Cerebellar nuclear complex (tissue), 1 donor: ENCODE measurements at places on chromosomes 5 and 9.

- DNase-seq, result no peak
Measured at GRCh38 chr9:135670721-135671590, 7.8 kb downstream of the LCN9 start.

- no peak for DNase-seq
Measured at GRCh38 chr5:1916041-1917001, 33.6 kb upstream of the IRX4 start.

GRCh38 chr5:126884269-126884819, 107.4 kb downstream of the LMNB1 start:
- no peak for DNase-seq

DNA sequence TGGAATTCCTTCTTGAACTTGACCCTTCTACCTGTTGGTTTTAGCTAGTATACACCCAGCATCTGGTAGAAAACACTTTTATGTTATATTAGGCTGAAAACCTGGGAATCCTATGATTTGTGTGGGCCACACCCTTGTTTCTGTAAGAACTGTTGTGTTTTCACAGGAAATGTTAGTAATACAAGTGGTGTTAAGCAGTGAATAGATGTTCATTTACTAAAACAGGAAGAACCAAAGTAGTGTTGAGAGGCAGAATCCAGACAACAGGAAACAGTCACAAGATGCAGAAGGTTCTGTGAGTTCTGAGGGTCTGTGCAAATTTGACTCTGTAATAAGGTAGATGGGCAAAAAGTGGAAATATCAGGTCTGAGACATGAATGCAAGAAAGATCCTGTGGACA, 73.0 kb upstream of the RAI14 start:
- no peak for DNase-seq

DNA sequence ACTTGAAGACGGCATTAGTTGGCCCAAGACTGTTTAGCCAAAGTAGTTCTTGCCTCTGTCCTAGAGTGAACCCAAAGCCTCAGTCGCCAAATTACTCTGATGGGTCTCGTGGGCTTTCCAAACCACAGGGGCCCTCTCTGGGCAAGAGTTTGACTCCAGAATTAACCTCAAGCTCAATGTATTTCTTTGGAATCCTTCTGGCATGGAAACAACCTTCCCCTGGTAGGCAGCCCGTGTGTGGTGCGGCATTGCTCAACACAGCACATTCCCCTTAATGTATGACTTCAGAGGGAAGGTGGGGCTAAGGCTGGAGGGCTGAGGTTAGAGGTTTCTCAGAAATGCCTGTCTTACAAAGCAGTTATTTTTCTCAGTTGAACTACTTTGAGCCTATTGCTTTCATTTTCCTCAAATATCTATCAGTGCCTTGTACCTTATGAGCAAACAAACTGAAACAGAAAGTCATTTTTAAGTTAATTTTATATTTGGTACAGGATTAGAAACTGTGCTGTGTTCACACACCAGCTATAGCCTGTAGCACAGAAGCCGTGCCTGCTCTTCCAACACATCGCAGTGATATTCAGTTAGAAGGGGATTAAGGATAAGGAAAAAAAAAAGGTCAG, 123.9 kb upstream of the HAPLN1 start:
- DNase-seq, result no peak

GRCh38 chr5:175889910-175890684, 18.7 kb downstream of the CPLX2 start:
- DNase-seq, result no peak

GRCh38 chr5:14545308-14545707, 36.3 kb upstream of the OTULINL start:
- no peak for DNase-seq

DNA sequence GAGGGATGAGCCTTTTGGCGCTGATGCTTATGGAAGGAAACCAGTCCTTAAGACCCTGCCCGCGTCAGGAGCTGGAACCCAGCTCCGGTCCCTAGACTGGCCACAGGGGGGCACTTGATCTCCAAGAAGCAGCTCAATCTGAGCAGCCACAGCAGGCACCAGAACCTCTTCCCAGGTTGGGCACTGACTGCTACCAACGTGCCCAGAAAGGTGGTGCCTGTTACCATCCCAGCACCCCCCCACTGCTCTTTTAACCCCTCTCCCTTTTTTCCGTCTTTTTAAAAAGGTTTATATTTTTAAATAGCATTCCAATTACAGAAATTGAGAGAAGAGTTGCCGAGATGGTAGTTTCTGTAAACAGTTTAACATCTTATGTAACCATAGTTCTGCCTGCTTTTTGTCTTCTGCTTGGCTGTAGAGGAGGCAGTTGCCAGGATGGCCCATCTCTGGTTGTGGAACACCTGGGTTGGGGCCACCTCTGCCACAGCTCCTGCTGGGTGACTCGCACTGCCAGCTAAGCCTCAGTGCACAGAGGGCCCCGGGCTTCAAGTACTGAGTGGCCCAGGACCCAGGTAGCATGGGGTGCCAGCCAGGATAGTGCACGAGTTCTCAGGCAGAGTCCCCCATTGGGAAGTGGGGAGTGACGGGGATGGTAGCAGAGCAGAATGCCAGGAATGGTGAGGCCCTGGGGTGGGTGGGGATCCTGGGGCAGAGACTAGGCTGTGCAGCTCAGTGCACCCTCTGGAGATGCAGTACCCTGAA, 62.8 kb downstream of the PFDN1 start:
- DNase-seq, result no peak

- DNase-seq, result no peak
Measured at GRCh38 chr5:108637134-108637533, 110.6 kb upstream of the FER start.

DNA sequence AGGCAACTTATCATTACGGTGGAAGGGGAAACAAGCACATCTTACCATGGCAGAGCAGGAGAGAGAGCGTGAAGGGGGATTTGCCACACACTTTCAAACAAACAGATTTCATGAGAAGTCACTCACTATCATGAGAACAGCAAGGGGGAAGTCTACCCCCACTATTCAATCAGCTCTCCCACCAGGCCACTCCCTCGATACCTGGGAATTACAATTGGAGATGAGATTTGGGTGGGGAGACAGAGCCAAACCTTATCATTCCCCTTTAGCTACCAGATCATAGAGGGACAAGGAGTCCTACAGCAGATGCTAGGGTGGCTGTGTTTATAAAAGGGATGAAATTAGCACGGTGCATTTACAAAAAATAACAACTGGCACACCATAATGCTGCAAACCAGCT, 2149.4 kb upstream of the ACO1 start:
- no peak for DNase-seq

- no peak for DNase-seq
Measured at GRCh38 chr9:74331607-74332006, 165.5 kb upstream of the RORB start.

- DNase-seq, result no peak
Measured at GRCh38 chr9:124037790-124038189, 26.2 kb downstream of the LHX2 start.

GRCh38 chr5:103232393-103232999, 26.1 kb upstream of the MACIR start:
- no peak for DNase-seq

DNA sequence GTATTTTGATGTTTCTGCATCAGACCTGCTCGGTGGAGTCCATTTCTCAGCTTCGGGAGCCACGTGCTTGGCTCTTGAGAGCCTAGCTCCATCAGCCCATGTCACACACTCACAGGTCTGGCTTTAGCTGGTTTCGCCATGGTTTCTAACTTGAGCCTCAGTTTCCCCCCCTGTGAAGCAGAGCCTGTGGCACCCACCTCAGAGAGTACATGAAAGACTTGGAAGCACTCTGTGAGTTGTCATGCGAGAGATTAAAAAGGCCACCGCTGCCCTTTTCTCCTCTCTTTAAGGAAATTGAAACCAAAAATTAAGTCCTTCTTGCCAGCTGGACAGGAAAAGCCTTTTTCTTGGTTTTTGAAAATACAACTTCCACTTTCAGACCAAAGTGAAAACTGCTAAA, 8.8 kb downstream of the TENT4A start:
- DNase-seq, result no peak

GRCh38 chr5:55427157-55427556, 107.6 kb downstream of the PLPP1 start:
- no peak for DNase-seq

DNA sequence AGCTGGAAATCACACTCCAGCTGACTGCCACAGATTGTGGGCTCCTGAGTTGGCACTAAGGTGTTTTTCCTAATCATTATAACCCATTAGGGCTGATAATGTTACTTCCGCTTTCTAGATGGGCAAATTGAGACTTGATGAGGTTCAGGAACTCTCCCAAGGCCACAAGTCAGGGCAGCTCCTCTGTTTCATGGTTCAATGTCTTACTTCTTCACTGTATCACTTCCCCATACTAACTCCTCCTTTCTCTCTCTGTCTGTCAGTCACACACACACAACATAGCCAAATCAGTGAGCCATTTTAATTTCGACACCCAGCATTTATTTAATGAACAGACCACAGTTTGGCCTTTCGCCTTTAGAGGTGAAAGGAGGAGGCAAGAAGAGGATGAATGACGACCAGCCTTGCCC, 17.8 kb upstream of the TRAF1 start:
- DNase-seq, result no peak

DNA sequence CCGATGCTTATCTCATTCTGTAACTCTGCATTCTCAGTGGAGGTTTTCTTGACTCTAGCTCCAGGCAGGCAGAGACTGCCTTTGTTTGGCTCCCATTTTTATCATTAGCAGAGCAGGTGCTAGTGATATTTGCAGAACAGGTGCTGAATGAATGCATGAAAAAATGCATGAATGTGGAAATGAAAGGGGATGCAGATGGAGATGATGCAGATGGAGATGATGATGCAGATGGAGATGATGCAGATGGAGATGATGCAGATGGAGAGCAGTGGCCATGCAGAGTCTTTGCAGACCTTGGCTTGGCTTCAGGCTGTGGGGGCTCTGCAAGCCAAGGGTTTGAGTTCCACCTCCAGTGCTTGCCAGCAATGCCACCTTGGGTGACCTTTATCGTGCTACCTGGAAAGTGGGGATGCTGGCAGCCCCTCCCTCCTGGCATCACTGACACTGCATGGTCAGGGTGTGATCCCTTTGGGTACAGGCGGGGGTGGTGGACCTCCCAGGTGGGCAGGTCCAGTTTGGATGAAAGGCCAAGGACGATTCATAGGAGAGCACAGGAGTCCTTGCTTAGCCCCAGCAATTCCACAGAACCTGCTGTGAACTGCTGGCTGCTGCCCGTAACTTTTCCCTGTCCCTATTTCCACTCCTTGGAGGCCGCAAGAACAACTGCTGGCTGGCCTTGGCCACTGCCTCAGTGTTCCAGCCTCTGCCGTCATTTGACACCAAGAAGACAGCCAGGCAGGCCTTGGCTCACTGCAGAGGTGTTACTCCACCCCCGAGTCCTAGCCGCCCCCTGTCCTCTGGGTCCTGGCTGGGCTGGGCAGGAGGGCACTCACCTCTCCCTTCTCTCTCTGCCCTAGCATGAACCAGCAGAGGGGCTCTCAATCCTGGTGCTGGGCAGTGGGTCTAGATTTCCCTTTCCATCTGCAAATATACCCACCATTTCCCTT, 33.0 kb downstream of the ERGIC1 start:
- no peak for DNase-seq

DNA sequence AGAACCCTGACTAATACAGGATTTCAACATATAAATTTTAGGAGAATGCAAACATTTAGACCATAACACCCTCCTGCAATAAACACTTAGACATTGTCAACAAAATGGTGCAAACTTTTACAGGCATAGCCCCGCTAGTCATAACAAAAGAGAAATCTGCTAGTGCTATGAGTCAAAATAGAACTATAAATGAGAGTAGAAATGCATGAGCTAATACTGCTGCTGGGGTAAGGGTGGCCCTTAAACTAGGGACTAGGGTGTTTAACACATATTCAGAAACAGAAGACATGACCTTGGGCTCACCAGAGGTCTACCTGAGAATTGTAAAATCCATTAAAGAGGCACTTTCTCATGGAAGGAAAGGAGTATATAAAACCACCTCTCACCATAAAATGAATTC, 131.6 kb downstream of the TLR4 start:
- DNase-seq, result no peak

GRCh38 chr5:168679515-168679920, 100.3 kb upstream of the PANK3 start:
- no peak for DNase-seq

- DNase-seq, result no peak
Measured at GRCh38 chr9:23232831-23233230, 593.2 kb downstream of the ELAVL2 start.

GRCh38 chr5:179315356-179315890, 29.8 kb downstream of the ADAMTS2 start:
- no peak for DNase-seq

DNA sequence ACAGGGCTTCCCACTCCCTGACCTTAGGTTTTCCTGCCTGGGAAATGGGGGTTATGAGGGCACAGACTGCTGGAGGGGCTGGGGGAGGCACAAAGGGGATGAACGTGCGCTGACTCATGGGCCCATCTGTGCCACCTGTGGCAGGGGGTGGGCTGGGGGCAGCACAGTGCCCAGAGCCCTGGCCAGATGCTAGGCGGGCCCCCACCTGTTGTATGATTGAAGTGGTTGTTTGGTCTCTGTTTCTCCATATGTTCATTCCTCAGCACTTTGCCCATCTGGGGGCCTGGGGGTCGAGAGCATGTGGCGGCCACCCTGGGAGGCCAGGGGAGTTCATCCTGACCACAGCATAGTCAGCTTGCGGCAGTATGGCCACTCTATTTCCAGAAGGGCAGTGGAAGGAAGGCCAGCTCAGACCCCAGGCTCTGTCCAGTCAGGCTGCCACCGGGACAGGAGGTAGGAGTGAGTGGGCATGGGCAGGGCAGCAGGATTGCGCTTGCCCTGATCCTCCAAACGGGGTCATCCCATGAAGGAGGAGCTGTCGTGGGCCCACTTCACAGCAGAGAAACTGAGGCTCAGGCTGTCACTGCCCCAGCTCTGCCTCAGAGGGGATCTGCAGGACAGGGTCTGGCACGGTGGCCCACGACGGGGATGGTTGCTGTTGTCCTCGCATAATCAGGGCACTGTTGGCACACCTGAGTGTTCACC, 841 bp upstream of the NINJ1 start:
- no peak for DNase-seq

- no peak for DNase-seq
Measured at GRCh38 chr5:92704590-92704989, 876.4 kb downstream of the NR2F1-AS1 start.

GRCh38 chr9:132726576-132727130, 56.4 kb downstream of the GTF3C4 start:
- DNase-seq, result no peak

DNA sequence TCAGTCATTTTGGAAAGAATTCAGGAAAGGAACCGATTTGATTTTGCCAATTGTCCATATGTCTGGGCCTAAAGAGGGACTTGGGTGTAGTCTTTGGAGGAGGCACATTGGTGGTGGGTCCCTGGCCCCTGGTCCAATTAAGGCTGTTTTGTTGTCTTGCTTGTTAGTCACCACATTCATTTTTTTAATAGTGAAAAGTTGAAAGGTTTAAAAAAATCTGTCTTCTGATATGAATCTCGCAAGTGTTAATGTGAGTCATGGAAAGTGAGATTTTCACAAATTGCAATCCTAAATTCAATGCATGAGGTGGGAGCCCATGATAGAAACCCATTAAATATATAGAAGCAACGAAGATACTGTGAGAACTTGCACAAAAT, 165.9 kb upstream of the OTULINL start:
- no peak for DNase-seq
